ENCODE measurements at places on chromosomes 5 and 9.

GRCh38 chr9:73155968-73156864, 4.6 kb downstream of the ANXA1 start:
- DNase-seq, result no peak

GRCh38 chr9:4243113-4243512, 56.8 kb downstream of the GLIS3 start:
- no peak for DNase-seq

DNA sequence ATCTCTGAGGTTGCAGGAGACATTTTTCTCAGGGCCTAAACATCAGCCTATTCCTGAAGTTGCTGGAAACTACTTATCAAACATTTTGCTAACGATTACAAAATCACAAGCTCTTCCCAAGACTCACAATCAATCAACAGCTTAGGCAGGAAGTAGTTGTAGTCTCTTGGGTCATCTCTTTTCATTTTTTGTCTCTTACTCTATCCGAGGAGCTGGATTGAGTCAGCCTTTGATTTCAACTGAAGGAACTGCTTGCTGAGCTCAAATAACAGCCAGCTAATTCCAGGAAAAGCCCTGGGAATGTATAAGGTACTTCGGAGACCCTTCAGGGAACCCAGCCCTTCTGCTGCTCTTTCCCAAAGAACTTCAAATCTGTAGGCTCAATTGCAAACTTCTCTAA, 398.9 kb downstream of the PLK2 start:
- DNase-seq, result no peak

- no peak for DNase-seq
Observed at GRCh38 chr5:132425009-132425937, 55.8 kb downstream of the SLC22A5 start.

- DNase-seq, result no peak
Observed at GRCh38 chr5:165863239-165863638, 2357.8 kb downstream of the MAT2B start.

- DNase-seq, result no peak
Observed at GRCh38 chr9:107039542-107039941, 176.6 kb downstream of the ZNF462 start.

DNA sequence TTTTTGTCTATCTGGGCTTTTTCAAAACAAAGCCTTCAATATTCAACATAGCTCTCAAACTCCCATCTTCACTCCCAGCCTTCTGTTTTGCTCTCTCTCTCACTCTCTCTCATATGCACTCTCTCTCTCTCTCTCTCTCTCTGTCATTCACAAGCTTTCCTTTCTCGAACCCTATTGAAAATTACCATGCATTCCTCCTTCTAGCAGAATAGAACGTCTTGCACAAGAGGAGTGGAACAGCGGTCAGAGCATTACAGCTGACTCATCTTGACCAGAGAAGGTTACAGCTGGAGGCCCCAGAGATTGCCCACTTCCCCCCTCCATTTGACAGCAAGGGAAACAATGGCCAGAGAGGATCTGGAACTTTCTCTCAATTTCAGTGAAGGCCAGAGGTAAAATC, 51.0 kb upstream of the LIFR start:
- DNase-seq, result no peak

DNA sequence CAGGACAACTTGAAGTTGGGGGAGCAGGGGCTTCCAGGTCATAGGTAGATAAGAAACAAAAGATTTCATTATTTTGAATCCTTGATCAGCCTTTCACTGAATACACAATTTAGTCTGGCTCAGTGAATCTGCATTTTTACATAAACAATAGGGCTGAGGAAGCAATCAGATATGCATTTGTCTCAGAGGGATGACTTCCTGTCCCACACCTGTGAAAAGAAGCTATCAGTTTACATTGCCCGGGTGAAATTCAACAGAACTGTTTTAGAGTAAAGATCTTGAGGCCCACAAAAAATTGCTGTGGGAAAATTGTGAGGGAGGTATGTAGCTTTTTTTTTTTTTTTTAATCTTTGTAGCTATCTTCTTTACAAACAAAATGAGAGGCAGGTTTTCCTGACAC, 38.3 kb downstream of the DNAJB5 start:
- no peak for DNase-seq

- DNase-seq, result no peak
Observed at GRCh38 chr5:56480705-56481427, 247.7 kb upstream of the ANKRD55 start.

DNA sequence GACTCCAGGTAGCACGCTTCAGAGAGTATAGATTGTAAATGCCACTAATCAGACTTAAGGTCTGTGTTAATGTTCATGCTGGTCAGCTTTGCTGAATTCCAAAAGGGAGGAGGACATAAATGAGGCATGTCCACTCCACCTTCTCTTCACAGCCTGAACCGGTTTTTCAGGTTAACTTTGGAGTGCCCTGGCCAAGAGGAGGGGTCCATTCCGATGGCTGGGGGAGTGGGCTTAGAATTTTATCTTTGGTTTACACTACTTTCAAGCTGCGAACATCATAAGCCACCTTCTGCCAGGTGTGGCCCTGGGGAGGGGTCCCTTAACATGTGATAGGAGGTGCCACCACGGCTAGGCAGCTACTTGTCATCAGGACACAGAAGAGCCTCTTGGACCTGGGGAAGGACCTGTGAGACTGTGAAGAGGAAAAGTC, 24.2 kb downstream of the ABO start:
- DNase-seq, result no peak

GRCh38 chr5:115599502-115599901, 2.8 kb downstream of the TICAM2 start:
- no peak for DNase-seq

DNA sequence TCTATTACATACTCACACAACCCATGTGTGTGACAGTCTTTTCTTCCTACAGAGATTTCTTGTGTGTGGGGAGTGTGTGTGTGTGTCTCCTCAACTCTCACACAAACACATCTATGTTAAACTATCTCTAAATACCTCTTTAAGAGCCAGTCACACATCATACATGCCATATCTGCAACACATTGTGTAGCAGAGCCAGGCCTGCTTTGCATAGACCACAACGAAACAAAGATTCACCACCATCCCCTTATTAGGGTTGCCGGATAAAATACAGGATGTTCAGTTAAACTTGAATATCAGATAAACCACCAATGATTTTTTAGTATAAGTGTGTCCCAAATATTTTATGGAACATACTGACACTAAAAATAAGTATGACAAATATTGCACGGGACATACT, 2.3 kb downstream of the FAM170A start:
- no peak for DNase-seq

DNA sequence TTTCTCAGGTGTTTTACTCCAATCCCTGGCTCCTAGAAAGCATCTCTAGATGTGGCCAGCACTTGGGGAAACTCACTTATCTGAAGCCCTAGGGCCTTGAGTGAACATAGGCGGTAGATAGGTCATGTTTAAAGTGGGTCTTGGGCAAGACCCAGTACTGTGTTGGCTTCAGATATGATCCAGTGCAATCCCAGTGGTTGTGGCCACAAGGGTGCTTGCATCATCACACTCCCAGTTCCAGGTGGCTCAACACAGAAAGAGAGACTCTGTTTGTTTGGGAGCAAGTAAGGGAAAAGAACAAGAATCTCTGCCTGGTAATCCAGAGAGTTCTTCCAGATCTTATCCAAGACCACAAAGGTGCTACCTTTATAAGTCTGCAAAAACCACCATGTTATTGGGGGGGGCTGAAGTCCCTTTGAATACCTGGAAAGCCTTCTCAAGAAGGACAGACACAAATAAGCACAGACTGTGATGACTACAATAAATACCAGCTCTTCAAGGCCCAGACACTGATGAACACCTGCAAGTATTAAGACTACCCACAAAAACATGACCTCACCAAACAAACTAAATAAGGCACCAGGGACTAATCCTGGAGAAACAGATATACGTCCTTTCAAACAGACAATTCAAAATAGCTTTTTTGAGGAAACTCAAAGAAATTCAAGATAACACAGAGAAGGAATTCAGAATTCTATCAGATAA, 114.7 kb downstream of the LURAP1L start:
- no peak for DNase-seq

DNA sequence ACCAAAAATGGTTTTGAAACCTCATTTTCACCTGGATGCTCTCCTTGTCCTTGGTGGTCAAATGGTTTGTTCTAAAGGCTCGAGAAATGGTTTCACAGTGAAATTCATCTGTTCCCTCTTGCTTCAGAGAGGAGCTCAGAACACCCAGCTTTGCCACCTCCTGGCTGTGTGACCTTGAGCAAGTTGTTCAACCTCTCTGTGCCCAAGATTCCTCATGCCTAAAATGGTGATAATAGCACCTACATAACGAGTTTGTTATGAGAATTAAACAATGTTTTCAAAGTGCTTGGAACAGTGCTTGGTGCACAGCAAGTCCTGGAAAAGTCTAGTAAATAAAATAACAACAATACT, 6.5 kb upstream of the GADD45G start:
- no peak for DNase-seq

DNA sequence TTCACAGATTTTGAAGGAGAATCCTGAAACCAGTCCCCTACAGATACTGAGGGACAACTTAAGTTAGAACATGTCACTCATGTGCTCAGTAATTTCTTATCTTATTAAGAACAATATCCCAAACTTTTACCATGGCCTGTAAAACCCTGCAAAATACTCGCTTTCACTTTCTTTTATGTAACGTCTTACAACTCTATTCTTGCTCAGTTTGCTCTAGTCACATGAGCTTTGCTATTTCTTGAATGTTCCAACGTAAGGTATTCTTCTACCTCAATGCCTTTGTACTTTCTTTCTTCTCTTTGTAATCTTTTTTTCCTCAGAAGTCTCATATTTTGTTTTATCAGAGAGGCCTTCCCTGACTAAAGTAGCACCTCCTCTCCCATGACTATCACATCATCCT, 14.1 kb downstream of the TMEM38B start:
- no peak for DNase-seq

GRCh38 chr9:111064160-111064837, 26.0 kb upstream of the LPAR1 start:
- DNase-seq, result no peak

- no peak for DNase-seq
Observed at GRCh38 chr5:68303038-68303738, 87.6 kb downstream of the PIK3R1 start.

GRCh38 chr5:32001284-32001683, 172.8 kb downstream of the GOLPH3 start:
- DNase-seq, result no peak

DNA sequence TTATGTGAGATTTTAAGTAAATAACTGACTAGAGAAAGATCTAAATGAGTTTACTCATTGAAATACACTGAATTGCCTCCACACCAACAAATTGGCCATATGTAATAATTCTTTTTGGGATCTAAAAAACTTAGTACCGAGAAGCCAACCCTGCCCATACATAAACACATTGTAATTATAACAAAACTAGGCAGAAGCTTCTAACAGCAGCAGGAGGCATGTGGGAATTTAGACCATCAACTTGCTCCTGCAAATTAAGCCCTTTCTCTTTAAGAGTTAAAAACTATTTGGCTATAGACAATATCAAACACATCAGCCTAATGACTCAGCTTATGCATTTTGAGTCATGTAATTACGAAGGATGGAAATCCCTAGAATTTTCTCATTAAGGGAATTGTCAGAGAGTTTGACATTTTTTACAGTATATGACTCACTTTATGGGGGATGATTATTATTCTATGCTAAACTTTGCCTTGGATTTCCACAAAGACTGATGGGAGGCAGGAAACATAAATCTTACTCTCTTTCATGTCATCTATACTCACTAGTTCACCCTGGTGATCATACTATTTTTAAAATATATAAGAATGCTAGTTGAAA, 1.0 kb downstream of the IL7R start:
- DNase-seq, result no peak

GRCh38 chr9:136014147-136014923, 53.2 kb upstream of the UBAC1 start:
- DNase-seq, result no peak

- DNase-seq, result no peak
Observed at GRCh38 chr5:152051499-152052454, 127.1 kb upstream of the GLRA1 start.

- no peak for DNase-seq
Observed at GRCh38 chr9:87206064-87206661, 258.9 kb upstream of the GAS1 start.

DNA sequence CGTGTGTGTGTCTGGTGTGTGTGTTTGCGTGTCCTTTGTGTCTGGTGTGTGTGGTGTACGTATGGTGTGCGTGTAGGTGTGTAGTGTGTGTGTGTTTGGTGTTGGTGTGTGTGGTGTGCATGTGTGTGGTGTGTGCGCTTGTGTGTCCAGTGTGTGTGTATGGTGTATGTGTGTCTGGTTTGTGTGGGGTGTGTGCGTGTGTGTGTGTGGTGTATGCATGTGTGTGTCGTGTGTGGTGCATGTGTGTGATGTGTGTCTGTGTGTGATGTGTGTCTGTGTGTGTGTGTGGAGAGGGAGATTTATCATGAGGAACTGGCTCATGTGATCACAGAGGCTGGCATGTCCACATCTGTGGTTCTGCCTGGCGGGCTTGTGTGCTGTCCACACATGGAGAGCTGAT, 71.7 kb downstream of the CACNA1B start:
- DNase-seq, result no peak

GRCh38 chr9:77975806-77976205, 55.8 kb downstream of the GNAQ start:
- DNase-seq, result no peak

- DNase-seq, result no peak
Observed at GRCh38 chr5:177087398-177088005, 787 bp downstream of the FGFR4 start.

DNA sequence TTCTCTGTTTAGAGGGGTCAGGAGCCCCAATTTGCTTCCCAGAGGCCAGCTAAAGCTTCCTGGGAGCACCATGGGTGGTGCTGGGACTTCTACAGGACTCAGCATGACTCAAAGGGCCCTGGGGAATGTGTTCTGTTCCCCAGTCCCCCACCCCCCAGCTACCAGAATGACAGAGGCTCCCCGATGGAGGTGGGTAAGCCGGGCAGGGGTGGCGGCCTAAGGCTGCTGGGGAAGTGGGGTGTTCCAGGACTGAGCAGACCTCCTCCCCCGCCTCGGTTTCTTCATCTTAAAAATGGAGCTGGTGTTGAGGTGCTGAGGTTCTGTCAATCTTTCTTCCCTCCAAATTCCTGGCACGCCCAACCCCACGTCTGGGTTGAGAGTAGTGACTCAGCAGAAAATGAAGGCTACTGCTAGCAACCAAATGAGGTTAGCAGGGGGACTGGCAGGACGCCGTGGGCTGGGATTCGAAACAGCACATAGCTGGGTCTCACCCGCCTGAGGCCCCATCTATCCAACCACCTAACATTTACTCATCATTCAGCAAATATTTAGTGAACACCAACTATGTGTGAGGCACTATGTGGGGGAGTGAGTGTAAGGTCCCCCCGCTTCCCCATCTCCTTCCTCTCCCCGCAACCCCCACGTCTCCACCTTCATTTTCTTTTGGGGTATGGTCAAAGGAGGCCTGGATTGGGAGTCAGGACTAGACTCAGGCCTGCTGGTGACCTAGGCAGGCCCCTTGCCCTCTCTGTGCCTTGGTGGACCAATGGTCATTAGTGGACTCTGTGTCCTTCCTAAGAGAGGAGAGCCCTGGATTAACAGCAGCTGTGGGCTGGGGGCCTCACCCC, 50.2 kb downstream of the C9orf50 start:
- no peak for DNase-seq

GRCh38 chr9:69898714-69899209, 78.1 kb downstream of the CFAP95 start:
- no peak for DNase-seq

- DNase-seq, result no peak
Observed at GRCh38 chr9:98678244-98678842, 30.4 kb downstream of the GABBR2 start.
